ENCODE measurements at places on chromosomes 6 and 20.

- no peak for DNase-seq
Observed at GRCh38 chr20:46624946-46625345, 26.3 kb downstream of the SLC13A3 start.

DNA sequence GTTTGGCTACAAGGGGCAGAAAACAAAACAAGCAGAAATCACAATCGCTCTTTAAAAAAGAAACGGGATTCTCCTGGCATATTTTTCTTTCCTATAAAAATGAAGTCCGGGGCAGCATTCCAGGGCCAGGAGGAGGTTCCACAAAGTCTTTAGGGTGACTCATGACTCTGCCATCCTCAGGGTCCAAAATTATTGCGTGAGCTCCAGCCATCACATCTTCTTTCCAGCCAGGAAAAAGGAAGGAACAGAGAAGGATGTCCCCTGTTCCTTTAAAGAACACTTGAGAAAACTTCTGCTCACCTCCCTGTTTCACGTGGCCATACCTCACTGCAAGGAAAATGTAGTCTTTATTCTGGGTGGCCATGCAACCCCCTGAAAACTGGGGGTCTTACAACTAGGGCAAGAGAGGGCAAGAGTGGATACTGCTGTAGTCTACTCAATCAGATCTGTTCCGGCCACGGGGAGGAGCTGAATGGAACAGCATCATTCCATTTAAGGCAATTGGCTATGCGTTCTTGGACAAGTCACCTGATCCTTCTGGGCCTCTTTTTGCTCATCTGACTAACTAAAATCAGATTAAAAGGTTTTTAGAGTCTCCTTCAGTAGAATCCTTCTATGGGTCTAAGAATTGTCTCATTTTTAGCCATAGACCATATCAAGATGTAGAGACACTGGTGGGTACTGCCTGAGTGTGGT is 49.4 kb downstream of the CTCFL start:
- DNase-seq = no peak

- no peak for DNase-seq
Observed at GRCh38 chr20:56636716-56637115, 7.6 kb downstream of the TFAP2C start.

DNA sequence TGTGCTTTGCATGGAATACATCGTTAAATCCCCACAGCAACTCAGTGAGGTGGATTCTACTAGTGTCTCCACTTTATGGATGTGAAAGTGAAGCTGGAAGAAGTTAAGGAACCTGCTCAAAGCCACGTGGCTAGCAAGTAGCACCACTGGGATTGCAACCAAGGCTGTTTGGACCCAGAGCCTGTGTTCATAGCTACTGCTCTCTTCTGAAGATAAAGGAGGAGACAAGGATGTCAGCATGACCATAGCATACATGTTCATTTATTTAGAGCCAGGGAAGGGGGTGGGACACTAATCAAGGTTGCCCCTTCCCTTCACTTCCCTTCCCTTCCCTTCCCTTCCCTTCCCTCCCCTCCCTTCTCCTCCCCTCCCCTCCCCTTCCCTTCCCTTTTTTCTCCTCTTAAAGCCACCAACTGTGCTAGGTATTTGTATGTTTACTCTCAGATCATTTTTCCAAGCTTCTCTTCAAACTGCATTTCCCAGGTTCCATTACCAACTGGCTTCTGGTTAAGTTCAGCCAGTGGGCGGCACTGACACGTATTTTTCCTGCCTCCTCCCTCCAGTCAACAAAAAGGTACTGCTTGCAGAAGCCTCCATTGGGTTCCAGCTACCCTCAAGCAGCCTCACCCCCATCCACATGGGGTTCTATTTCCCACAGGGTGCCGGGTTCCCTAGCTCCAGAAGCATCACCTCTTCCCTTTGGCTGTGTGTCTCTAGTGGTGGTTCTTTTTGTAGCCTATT is 134.9 kb downstream of the BCAS1 start:
- no peak for DNase-seq

- DNase-seq = no peak
Observed at GRCh38 chr6:130324657-130325056, 41.2 kb upstream of the TMEM200A start.

DNA sequence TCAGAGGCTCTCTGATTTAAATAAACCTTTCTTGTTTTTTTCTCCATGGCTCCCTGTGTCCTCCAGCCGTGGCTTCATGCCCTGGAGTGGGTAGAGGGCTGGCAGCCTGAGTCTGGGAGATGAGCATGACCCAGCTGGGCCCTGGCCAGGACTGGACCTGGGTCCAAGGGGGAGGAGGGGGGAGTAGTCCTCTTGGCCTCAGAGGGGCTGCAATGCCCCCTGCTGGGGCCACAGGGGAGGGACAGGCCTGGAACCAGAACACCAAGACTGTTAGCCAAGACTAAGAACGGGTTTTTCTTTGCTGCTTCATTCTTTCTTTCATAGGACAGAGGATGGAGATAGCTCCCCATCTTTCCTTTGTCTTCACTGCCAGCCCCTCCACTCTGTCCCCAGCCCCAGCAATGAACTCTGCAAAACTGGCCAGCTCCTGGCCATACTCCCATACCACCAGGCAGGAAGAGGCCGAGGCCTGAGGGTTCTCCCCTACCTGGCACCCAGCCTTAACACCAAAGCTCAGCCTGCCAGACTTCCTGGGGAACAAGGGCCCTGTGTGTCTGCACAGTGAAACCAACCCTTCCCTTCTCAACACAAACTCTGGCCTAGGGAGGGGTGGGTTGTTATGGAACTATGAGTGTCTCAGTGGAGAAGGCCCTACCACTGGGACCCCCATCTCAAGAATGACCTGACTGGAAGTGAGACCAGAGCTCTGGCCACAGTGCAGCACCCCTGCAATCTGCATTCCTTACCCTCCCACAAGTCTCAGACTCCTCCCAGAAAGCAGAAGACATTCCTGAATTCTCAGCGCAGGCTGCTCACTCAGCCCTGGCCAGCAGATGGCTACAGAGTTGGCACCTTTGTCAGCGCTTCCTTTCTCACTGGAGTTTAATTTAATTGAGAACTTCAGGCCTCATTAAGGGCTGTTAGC is 11.0 kb downstream of the SLC29A1 start:
- DNase-seq = peak; percentile 90

DNA sequence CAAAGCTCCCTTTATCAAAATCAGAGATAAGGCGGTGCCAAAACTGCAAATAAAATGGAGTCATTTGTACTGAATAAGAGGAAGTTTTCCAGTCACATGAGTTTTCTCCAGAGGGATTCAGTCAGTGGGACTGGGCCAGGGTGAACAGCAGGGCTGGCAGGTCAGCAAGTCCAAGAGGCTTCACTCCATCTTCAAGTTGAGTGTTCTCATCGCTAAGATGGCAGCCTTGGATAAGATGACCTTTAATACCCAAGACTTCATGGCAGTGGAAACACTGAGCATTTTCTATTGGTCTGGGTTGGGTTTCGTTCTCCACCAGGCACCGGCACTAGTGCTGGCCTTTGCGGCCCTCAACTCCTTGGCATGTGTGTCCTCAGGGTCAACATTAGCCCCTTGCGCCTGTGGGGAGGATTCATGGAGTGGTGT is 29.3 kb upstream of the IGF2R start:
- no peak for DNase-seq

- DNase-seq = no peak
Observed at GRCh38 chr20:10520528-10520927, 85.4 kb downstream of the SLX4IP start.

DNA sequence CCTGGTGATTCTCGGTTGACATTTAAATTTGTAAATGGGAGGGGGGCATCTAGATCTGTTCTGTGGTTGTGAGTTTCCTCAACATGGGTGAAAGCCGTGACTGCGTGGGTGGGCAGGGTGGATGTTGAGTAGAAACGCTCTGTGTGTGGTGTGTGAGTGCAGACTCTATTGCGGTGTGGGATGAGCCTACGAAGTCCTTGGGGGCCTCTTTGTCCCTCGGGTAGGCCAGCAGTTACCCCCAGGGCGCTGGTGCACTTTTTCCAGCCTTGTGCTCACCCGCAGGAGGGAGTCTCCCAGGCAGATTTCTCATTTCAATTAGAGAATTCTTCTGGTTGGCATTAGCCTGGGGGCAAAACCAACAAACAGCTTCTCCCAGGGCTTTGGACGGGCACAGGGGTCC is 10.6 kb downstream of the TOX2 start:
- no peak for DNase-seq

- DNase-seq = no peak
Observed at GRCh38 chr6:150343434-150343833, 25.4 kb upstream of the IYD start.

DNA sequence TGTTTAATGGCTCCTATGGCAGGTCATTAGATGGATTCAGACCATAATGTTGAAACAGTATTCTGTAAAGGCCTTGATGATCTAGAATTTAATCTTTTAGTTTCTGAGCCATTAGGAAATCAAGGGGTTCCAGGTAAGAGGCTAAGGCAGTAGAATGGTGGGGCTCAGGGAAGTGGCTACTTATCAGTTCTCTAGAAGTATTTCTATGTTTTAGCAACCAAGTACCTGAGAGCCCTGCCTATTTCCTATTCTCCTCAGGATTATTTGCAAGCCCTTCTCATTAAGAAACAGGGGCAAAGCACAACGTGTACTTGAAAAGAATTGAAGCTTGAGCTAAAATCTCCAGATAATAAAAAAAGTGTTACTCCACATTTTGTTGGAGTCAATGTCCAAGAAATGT is 646.5 kb downstream of the RNF144B start:
- DNase-seq = no peak

DNA sequence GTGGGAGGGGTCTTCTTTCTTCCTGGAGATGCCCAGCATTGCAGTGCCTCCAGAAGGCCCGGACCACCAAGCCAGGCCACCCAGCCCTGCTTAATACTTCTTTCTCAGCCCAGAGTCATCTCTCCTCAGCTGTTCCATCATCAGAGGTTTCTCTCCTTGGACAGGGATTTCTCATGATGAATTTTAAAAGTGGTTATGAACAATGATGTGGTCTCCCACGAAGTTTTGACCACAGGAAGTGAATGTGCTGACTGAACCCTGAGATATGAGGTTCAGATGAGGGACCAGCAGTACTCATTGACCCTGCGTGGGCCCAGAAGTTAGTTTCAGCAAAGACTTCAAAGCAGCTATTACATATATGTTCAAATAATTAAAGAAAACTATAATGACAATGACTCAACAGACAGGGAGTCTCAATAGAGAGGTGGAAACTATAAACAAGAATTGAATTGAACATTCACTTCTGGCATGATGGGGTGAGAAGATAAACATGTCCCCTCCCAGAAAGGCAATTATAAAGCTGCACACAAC is 114.5 kb upstream of the SLC22A16 start:
- DNase-seq = no peak

DNA sequence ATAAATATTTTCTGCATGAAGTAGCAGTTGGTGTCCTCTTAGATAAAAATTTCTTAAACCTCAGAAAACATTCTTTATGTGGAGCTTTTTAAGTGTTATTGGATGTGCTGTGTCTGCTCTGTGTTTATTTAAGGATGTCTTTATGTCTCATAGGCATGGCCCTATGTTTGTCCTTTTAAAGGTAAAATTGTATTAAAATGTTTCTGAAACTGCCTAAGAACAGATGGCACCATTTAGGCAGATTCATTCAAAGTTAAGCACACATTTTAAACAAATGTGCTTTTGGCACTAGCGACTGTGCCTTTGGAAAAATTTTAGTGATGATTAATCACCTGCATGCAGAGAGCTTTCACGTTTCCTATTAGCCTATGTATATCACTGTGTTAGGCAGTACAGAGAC is 125.2 kb downstream of the KIF6 start:
- DNase-seq = peak; percentile 8

DNA sequence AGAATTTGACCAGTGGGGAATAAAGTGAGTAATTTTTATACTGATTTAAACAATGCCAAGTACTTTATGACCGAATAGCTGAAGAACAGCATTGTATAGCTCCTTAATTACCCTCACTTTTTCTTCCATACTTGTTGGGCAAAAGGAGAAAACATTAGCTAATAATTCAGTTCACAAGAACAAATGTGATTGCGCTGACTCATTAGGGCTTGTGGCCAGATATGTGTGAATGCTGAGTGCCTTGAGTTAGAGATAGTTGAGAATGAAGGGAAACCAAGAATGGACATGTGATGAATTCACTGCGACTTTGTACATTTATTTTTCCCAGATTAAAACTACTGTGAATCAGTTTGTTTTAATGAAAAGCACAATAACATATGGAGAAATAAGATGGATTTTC is 669.4 kb downstream of the TFAP2A start:
- no peak for DNase-seq

GRCh38 chr6:44676826-44677433 is 289.4 kb downstream of the CDC5L start:
- DNase-seq = no peak

- no peak for DNase-seq
Observed at GRCh38 chr20:63782051-63782471, 42.5 kb downstream of the SLC2A4RG start.

DNA sequence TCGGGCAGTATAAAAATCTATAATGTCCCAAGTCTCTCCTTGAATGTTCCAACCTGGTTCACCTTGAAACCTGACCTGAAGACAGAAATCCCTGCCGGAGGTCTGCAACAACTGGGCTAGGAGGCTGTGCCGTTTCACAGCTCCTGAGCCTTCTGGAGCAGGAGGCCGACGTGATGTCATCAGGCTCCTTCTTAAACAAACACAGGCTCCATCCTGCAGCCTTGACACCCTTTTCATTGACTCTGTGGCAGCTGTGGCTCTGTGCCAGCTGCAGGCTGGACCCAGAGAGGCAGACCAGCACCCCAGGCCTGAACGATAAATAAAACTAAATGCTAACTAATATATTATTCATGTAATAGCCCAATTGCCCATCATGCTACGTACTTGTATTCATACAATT is 483.9 kb downstream of the CD83 start:
- no peak for DNase-seq

DNA sequence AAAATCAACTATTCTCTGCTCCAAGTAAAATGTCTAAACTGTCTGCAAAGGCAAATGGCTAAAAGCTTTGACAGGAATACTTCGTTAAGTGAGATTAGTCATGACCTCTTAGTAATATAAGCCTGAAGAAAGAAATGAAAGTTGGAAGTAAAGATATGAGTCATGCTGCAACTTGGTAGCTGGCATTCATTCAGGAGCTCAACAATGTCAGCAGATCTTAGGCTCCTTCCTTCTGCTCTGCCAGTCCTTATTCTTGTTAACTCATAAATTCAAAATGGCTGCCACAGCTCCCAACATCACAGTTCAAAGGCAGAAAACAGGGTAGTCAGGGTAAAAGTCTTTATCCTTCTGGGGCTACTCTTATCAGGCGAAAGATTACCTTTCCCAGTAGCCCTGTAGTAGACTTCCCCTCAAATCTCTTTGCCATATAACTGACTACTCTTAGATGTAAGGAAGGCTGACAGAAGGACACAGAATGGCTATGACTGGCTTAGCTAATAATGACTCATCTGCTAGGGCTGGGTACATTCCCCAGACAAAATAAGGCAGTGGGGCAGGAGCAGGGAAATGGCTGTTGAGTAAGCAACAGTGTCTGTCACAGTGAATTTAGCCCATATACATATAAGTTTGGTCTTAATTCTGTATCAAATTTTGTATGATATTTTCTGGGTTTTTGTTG is 24.4 kb upstream of the C6orf62 start:
- no peak for DNase-seq

- no peak for DNase-seq
Observed at GRCh38 chr6:151502499-151502898, 8.7 kb downstream of the CCDC170 start.

Data from cerebellar cortex (tissue), 1 donor.